ENCODE measurements at places on chromosomes 2 and 18.
A peak's percentile ranks its signal among the peaks of the same experiment; 100 is the strongest.

DNA sequence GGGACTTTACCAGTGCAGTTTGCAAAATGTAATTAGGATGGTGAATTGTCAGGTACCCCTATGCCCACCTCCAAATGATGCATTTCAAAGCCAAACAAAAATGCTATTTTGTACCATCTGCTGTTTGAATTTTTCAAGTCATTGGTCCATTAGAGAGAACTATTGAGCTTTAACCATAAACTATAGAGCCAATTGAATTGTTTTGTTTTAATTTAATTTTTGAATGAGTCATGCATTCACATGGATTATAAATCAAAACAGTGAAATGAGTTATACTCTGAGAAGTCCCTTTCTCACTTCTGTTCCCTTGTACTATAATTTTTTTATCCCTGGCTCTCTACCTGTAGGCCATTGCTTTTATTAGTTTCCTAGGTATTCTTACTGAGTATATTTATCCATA, 140.6 kb upstream of the LYPD6 start:
- no peak for DNase-seq

- no peak for DNase-seq
Observed at GRCh38 chr2:185507719-185508118, 230.9 kb upstream of the FSIP2 start.

- DNase-seq: no peak
Observed at GRCh38 chr2:236047176-236047575, 121.0 kb downstream of the GBX2 start.

DNA sequence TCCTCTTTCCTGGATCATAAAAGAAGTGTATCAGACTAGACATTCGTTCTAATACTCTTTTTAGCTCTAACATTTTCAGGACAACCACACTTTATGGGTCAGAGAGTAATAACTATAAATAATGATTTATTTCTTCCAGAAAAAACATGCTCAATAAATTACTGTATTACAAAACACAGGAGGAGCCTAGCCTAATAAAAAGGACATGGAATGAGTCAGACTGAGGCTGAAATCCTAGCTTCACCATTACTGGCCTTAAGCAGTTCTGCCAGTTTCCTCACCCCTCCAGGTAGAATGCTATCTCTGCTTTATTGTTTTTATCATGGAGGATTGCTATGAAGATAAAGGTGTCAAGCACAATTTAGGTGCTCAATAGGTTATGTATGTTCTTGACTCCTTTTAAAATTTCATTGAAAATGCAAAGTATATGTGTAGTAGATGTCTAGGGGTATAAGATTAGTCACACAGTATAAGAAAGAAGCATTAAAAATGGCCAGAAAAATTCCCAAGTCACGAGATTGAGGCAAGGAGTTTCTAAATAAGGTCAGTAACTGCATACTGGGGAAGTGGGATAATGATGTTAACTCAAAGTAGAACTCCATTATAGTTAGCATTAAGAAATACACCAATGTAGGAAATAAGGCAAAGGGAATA, 105.5 kb upstream of the NEUROD1 start:
- no peak for DNase-seq

GRCh38 chr2:199646439-199646838, 188.7 kb upstream of the SATB2 start:
- DNase-seq: peak; percentile 22

DNA sequence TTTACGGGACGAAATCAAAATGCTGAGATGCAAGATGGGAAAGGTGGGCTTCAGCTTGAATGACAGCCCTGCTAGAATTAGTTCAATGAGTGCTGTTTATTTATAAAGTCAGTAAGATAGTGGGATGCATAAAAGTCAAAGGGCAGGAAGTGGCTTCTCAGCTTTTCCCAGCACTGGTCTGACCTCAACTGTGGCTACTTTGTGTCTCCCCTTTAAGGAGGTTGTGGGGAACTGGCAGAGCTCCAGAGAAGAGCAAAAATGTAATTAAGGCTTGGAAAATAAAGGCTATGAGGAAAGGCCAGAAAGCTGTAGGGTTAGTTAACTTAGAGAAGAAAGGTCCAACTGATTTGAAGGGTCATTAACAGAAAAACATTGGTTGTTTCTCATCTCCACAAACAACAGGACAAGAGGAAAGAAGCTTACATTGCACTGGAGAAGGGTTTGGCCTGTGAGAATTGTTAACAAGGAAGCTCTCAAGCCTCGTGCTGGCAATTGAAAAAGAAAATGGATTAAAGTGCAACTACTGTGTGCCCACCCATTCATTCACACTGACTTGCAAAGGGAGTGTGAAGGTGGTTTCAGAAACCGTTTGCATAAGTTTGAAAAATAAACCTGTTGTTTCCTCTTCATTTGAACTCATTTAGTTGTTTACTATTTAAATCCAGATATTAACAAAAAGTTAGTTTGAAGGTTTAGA, 68.8 kb upstream of the CD28 start:
- DNase-seq: no peak

GRCh38 chr2:126776255-126776654, 120.3 kb downstream of the GYPC start:
- no peak for DNase-seq

- DNase-seq: no peak
Observed at GRCh38 chr18:62030091-62030985, 137.5 kb upstream of the RNF152 start.

DNA sequence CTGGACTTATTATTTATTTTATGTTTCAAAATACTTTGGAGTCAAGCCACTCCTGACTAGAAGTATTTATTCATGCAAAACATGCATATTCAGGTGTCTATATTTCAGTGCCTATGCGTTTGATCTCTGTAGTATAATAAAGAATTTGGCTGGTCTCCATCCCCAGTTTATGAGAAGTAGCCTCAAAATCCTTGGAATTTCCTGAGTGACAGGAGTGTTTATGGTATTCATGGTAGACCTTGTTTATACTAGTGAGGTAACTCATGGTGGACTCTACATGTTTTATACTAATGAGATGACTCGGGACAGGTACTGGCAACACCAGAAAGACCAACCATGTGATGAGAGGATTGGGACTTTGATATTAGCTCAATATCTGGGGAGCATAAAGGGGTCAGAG, 43.9 kb upstream of the CSRNP3 start:
- DNase-seq: no peak

- DNase-seq: no peak
Observed at GRCh38 chr2:231326404-231326803, 69.1 kb upstream of the B3GNT7 start.

DNA sequence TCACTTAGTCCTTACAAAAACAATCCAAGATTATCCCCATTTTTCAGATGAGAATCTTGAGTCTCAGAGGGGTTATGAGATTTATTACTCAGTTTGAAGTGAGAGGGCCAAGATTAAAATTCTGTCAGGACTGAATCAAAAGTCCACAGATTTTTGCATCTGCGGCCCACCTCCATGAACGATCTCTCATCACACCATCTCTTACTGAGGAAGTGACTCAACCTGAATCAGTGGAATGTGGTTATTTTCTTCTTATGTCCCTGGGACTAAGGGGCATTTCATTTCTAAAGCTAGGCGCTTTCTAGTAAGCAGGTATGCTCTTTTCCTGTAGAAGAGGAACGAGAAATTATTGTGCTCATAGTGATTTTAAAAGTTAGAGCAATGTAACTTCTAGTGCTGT, 360.3 kb upstream of the SPHKAP start:
- DNase-seq: no peak

DNA sequence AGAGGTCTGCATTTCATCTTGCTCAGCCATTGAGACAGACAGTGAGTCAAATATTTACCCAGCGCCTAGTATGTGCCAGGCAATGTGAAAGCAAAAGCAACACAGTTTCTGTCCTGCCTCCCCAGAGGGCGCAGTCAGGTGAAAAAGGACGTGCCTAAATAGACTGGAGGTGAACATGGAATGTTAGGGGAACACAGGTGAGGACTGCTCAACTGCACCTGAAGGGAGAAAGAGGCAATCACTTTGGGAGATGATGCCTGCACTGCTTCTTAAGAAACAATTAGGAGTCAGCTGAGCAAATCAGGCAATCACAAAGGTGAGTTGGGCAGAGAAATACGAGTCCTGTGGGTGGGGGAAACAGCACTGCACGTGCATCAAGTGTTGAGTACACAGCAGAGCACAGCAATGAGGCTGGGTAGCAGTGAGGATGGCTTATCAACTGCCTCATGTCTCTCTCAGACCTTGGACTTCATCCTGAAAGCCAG, 218.3 kb upstream of the SMAD7 start:
- DNase-seq: peak; percentile 6

DNA sequence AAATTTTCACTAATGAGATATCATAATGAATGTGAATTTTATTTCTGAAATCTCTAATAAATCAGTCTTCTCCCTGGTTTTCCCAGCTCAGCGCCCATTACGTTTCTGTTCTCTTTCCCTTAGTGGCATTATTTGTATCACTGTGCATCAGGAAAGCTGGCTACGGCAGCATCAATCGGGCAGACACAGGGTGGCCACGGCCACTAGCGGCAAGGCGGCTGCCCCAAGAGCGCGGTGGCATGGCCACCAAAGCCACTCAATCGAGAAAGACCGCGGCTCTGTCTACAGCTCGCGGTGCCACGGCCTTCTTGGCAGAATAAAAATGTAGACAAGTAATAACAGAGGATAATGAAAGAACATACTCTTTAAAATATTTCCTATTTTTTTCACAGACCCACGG, 168.0 kb downstream of the RPIA start:
- no peak for DNase-seq

DNA sequence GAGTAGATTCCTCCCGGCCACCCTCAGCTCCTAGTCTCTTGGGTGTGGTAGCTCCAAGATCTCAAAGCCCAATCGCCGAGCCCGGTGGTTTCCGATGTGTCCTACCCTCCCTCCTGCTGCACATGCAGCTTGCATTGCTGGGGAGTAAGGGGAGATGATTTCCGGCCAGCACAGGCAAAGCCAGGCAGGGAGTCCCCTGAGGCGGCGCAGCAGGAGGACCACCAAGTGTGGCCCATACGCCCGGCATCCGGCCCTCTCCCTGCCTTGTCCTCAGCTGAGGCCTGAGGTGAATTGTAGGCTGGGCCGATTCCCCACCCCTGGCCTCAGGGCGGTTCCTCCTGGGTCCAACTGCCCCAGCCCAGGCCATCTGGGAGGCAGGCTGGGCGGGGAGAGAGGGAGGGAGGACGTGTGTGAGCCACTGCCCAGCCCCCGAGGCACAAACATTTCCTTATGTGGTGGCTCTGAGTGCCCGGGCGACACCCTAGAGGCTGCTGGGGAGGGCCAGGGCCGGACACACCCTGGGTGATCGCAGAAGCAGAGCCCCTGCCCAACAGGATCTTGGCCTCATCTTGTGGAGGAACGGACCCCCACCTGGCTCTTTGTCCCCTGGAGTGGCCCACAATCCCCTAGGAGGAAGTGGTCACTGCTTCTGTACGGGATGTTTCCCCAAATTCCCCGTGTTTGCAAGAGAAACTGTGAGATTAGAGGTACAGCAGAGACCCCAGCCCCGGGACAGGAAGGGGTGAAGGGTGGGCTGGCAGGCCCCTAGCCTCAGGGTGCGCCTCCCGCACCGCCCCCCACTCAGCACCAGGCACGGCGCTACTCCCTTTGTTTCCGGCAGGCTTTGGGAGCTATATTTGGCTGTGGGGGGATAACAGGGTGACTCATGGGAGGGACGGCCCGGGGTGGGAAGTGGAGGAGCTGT, 41.9 kb upstream of the PTMA start:
- DNase-seq: peak; percentile 75

DNA sequence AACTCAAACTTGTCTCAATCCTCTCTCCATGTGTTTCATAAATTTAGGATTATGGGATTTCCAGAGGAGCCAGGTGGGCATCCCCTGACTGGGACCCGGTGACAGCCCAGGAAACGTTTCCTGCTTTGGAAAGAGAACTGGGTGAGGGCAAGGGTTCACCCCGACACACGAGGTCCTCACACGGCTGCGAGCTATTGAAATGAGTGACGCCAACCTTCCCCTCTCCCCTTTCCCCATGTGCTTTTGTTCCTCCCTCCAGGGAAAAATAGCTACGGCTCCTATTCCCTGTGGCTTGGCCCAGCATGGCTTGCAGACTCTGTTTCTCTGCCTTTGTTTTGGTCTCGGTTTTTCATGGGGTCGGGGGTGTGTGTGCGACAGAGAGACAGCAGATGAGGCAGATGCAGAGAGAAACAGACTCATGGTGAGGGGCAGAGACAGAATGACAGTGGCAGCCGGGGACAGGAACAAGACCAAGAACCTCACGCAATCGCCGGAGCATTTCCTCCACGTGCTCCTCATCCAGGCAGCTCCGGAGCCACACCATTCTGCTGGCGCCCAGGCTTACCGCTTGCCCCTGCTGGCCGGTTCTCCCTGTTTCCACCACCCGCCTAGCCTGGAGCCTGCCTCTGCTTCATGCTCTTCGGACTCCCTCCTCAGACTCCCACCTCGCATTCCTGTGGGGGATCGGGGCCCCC, 238.5 kb downstream of the DYSF start:
- DNase-seq: no peak

DNA sequence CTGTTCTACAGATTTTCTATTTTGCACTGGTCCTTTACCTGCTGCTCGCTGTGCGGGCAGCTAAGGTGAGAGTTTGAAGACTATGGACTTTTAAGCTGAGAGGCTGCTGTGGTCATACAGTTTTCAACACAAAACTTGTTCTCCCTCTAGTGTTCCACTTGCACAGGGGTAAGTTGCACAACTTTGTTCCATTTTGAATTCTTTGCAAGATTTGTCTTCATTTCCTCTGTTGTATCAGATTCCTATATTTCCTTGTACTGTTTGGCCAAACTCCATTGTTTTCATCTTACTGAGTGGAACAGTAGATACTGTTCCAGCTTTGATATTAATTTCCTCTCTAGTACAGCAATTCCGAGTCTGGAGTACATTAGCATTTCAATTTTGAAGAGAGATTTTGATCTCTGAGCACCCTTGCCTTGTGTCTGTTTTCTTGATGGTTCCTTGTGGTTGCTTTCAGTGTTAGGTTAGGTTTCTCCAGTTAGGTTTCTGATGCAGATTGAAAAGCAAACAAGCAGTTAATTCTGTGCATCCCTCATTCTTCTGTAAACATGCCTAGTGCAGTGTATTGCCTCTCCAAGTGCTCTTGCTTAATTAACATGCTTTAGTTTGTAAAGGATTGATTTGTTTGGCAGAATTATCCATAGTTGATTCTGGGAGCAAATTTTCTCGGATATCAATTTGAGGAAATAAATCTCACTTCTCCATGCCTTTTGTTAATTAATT, 188.8 kb downstream of the PTPRM start:
- DNase-seq: no peak

DNA sequence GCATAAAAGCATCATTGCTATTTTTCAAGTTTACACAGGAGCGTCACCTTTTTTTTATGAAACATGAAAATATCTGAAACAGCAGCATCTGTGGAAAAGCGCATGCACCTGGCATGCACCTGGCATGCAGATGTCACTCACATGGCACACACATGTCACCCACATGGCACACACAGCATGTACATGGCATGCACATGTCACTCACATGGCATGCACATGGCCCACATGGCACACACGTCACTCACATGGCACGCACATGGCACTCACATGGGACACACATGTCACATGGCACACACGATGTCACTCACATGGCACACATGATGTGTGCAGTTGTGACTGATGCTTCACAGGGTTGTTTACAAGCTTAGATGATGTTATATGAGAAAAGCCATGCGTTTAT, 188.0 kb downstream of the ZNF407 start:
- DNase-seq: no peak

GRCh38 chr2:238894950-238895298, 47.0 kb downstream of the TWIST2 start:
- no peak for DNase-seq

- no peak for DNase-seq
Observed at GRCh38 chr2:7626139-7626537, 708.9 kb downstream of the RNF144A start.

GRCh38 chr2:64142741-64143168, 1.5 kb downstream of the PELI1 start:
- DNase-seq: peak; percentile 12
